ENCODE measurements at places on chromosomes 16 and 17. TPM values are rescaled to one million over a fixed set of nuclear protein-coding genes. Genes with fewer than 3 reads are reported as not detected.

The MEFV gene
- not detected for total RNA-seq

The HBA1 gene
- not detected for total RNA-seq

The EFCAB13 gene
- total RNA-seq = 11.4 TPM

The RNF157 gene
- total RNA-seq = 0.34 TPM

The RHBDL3 gene
- total RNA-seq = under 0.01 TPM

The FSCN2 gene
- 0.54 TPM for total RNA-seq

The C1QTNF8 gene
- not detected for total RNA-seq

The C17orf50 gene
- total RNA-seq = not detected

The SOST gene
- total RNA-seq = not detected

The SULT1A3 gene
- total RNA-seq = 1.9 TPM

The KAT8 gene
- total RNA-seq = 42.9 TPM

The DBF4B gene
- total RNA-seq = 0.98 TPM

The SNRNP25 gene
- 17.5 TPM for total RNA-seq

The PIK3R5 gene
- not detected for total RNA-seq

The CES5A gene
- total RNA-seq = not detected

The NGFR gene
- total RNA-seq = under 0.01 TPM

The SCN4A gene
- total RNA-seq = under 0.01 TPM

The CIITA gene
- 0.33 TPM for total RNA-seq

The ABCC3 gene
- 0.11 TPM for total RNA-seq

The PABPN1L gene
- total RNA-seq = not detected

The OTOP2 gene
- total RNA-seq = not detected

The KRTAP2-2 gene
- total RNA-seq = not detected

The SOX15 gene
- total RNA-seq = under 0.01 TPM

The ITGAD gene
- not detected for total RNA-seq

The SHISA6 gene
- not detected for total RNA-seq

The SRL gene
- 0.09 TPM for total RNA-seq

The FOXC2 gene
- total RNA-seq = 4.2 TPM

The SLC47A1 gene
- total RNA-seq = 0.34 TPM

The MAPK7 gene
- total RNA-seq = 11.8 TPM

The DPEP3 gene
- total RNA-seq = 0.09 TPM

The LYRM9 gene
- 6.1 TPM for total RNA-seq

The PNPO gene
- 19.4 TPM for total RNA-seq

The JMJD6 gene
- 13.7 TPM for total RNA-seq

The CACNA1G gene
- total RNA-seq = not detected

The TXNDC17 gene
- total RNA-seq = 90.9 TPM

The RASD1 gene
- total RNA-seq = 2.7 TPM

The OTOP3 gene
- total RNA-seq = not detected

The CD300LG gene
- total RNA-seq = under 0.01 TPM

The ST6GALNAC1 gene
- total RNA-seq = not detected

The ABHD15 gene
- 5.0 TPM for total RNA-seq

The SNAI3 gene
- 0.11 TPM for total RNA-seq

The TRIM25 gene
- 24.3 TPM for total RNA-seq

The ITGB3 gene
- 357 TPM for total RNA-seq

The TNP2 gene
- not detected for total RNA-seq

The RNF166 gene
- 9.7 TPM for total RNA-seq

The CRISPLD2 gene
- 1.3 TPM for total RNA-seq

The CCL7 gene
- total RNA-seq = 0.09 TPM

The KRTAP17-1 gene
- not detected for total RNA-seq

The PRCD gene
- 0.54 TPM for total RNA-seq

The CA10 gene
- total RNA-seq = not detected

The MRPS23 gene
- total RNA-seq = 23.1 TPM

The PYY gene
- total RNA-seq = not detected

The C17orf78 gene
- total RNA-seq = not detected

The PAQR4 gene
- total RNA-seq = 2.7 TPM

Measured in dermis lymphatic vessel endothelial cell (primary cell).